Fibroblast of villous mesenchyme (primary cell): ENCODE measurements at places on chromosomes 2 and 18.

DNA sequence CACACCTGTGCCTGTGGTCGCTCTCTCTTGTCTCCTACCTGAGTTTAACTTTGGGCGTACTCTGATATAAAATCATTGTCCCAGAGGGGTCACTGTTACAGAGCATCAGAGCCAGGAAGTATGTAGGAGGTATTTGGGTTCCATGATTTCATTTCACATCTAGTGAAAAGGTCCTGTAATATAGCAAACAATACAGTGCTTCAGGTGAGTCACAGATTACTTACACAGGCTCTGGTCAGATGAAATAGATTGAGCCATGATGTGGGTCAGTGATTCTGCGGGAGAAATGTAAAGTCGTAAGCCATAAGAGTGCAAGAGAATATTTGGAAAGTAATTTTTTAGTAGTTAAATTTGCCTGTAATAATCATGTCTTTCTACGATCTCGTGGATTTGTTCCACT lies 70.2 kb downstream of the SOCS6 start:
- DNase-seq = no peak

GRCh38 chr18:80253236-80253635 lies 5.9 kb upstream of the PARD6G start:
- DNase-seq = no peak

DNA sequence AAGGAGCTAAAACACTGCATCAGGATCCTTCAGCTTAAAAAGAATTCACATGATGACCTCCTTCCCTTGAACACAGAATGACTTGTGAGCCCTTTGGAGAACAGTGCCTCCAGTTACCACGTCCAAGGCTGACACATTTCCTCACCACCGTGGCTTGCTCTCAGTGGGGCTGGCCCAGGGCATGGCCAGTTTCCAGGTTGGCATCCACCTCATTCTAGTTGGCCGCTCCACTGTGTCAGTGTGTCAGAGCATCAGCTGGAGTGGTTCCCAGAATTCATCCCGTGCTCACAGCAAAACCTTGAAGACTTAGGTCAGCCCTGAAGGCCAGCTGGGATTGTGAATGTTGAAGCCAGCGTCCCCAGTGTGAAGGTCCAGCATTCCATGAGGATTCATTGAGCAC lies 158.5 kb downstream of the INSIG2 start:
- no peak for DNase-seq

DNA sequence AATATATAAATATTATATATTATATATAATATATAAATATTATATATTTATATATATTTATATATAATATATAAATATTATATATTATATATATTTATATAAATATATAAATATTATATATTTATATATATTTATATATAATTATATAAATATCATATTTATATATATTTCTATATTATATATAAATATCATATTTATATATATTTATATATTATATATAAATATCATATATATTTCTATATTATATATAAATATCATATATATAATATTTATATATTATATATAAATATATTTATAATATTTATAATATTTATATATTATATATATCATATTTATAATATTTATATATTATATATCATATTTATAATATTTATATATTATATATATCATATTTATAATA lies 321.4 kb downstream of the CDH2 start:
- no peak for DNase-seq

DNA sequence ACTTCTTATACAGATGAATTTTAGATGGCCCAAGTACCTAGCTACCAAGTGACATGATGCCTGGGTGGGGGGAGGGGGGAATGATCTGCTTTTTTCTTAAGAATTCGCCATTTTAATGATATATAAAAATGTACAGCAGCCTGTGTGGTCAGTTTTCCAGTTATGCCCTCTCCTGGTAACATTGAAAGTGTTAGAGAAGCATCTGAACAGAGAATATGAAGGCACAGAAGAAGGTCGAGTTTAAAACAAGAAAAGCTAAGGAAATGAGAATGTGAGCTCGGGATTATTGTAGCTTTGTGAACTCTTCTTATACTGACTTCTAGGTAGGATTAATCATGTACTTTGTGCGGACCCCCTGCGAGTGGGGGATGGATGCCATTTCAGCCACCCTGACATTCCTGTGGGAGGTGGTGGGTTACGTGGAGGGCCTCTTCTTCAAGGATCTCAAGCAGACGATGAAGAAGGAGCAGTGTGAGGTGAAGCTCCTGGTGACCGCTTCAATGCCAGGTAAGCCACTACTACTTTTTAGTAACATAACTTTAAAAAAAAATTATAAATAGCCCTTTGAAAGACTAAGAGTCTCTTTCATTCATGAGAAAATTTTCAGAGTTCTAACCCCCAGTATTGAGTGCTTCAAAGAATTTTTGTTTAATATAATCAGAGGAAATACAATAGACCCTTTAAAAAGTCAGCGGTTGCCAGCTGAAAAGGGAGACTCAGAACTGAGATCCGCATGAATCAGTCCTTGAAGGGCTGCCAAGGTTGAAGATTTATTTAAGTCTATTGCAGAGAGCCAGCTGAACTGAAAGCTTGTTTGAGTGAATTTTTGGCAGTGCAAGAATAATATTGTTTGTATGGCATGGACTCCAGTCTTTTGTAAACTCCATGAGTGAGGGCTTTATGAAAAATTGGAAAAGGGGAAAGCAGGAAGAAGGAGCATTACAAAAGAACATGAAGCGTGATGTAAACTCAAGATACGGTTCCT lies 68.6 kb upstream of the RPE start:
- DNase-seq = peak; percentile 25

GRCh38 chr18:4058179-4058578 lies 396.9 kb downstream of the DLGAP1 start:
- no peak for DNase-seq
